ENCODE measurements at places on chromosomes 11 and 22.

DNA sequence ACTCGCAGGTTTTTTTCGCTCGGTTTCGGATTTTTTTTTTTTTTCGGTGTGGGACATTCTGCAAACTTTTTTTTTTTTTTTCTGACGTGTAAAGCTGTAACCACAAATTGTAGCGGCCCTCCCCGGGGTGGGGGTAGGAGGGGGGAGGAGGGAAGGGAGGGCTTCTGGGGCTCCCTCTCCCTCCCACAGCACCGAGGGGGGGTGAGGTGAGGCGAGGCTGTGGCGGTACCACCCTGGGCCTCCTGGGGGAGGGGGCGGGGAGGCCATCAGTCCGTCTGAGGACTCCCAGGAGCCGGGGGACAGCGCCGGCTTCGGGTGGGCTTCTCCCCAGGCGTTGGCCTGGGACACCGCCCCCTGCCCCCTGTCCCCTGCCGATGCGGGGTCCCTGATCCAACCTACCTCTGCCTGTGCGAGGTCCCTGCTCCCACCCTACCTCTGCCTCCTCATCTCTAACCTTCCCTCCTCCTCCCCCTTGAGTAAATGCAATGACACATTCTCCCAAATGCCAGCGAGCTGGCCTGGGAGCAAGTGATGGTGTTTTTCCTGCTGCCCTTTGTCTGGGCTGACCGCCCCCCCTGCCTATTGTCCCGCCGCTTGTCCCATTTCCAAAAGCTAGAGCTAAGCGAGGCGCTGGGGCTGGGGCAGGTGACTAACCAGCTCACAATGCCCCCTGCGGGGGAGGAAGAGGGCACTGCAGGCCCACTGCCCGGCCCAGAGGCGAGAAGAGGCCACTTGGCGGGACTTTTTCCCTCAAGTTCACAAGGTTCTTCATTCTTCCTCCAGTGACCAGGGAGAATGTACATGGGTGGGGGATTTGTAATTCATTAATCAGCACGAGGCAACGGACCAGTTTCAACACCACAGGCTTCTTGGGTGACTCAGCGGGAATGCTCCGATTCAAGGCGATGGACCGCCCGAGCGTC is 511 bp upstream of the CLCF1 start:
- peak; percentile 73 for DNase-seq

DNA sequence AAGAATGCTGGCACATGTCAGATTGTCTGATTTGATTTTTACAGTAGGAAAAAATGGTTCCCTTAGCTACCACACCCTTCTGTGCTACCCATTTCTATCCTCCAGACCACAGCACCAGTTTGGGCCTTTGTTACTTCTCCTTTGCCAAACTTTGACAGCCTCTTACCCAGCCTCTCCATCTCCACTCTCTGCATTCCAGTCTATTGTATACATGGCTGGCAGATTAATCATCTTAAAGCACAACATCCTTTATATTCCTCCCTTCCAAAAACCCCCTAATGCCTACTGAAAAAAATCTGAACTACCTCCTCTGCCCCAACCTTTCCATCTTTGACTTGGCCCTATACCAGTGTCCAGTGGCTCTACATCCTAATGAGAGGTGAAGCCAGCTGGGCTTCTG is 10.8 kb upstream of the PANX1 start:
- no peak for DNase-seq

GRCh38 chr11:8312986-8313385 is 49.3 kb upstream of the LMO1 start:
- no peak for DNase-seq

DNA sequence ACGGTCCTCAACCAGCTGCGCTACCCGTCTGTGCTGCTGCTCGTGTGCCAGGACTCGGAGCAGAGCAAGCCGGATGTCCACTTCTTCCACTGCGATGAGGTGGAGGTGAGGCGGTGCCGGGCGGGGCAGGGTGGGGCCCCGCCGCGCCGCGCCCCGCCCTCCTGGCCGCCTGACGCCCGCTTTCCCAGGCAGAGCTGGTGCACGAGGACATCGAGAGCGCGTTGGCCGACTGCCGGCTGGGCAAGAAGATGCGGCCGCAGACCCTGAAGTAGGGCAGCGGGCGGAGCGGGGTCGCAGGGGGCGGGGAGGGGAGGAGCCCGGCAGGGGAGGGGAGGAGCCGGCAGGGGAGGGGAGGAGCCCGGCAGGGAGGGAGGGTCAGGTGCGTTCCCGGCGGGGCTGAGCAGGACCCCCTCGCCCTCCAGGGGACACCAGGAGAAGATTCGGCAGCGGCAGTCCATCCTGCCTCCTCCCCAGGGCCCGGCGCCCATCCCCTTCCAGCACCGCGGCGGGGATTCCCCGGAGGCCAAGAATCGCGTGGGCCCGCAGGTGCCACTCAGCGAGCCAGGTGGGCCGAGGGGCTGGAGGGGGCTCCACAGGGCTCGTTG is 14.7 kb downstream of the EPS8L2 start:
- DNase-seq: no peak

DNA sequence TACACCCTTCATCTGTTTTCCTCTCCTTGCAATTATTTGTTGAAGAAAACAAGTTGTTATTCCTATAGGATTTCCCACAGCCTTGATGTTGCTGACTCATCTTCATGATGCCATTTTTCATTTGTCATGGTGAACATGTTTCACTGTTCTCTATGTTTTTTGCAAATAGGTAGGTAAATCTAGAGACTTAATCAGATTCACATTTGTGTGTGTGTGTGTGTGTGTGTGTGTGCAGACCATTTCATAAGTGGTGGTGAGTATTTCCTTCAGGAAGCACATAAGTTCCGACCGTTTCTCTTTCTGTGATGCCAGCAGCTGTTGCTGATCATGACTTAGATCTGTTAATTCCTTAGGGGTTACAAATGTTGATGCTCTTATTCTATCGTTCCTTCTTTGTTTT is 80.3 kb upstream of the IZUMO1R start:
- no peak for DNase-seq

GRCh38 chr11:55658608-55659007 is 3.4 kb upstream of the OR4C6 start:
- DNase-seq: no peak

DNA sequence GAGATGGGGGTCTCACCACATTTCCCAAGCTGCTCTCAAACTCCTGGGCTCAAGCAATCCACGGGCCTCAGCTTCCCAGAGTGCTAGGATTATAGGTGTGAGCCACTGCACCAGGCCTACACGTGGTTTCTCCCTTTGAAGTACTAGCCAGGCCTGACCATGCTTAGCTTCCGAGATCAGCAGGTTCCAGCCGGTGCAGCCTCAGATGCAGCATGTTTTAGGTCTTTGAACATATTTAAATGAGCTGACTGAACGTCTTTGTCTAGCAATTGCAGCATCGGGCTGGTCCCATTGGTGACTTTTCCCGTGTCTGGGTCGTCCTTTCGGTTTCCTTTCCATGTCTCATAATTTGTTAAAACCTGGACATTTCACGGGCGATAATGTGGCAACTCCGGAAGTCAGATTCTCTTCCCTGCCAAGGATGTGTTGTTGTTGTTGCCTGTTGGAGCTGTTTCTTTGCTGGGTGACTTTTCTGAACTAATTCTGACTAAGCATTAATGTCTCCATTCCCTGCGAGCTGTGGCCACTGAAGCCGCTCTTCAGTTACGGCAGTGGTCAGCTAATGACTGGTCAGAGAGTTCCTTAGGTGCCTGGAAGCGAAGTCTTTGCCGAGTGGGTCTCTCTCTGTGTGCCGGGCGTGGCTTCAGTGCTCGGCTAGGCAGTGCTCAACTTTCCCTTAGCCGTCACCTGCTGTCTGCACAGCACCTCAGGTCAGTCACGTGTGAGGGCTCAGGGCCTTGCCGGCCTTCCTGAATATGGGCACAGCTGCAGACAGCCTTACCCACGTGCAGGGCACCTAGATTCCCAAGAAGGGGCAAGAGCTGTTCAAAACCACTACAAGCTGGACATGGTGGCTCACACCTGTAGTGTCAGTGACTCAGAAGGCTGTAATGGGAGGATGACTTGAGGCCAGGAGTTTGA is 3.8 kb upstream of the CYP2D6 start:
- DNase-seq: no peak
